ENCODE measurements at places on chromosomes 6 and 20.

GRCh38 chr20:62914970-62915457, 11.3 kb downstream of the DIDO1 start:
- DNase-seq, result no peak

DNA sequence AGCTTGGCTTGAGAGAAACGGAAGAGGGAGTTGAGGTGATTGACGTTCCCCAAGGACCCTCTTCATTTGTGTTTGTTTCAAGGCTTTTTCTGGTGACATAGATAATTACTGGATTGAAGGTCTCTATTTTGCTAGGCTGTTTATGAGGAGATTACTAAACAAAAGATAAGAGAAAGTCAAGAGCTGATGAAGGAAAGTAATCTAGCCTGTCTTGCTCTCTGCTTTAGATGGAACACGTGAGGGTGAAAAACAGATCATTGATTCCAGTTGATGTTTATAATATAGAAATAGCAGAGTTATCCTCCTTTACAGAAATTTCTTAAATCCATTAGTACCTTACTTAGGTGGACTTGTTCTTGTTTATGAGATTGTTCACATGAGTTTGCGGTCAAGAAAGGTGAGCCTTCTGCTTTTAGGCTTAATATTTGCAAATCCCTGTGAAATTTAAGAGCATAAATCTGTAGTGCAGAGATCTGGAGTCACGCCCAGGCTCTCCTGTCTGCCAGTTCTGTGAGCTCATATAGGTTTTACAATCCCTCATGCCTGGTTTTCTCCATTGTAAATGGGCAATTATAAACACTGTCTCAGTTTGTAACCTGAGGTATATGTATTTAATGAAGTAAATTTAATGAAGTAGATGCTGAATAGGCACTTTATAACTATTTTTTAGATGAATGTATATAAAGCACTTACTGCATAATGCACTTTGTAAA, 272.8 kb downstream of the NKAIN2 start:
- no peak for DNase-seq

GRCh38 chr20:61518424-61518951, 266.4 kb downstream of the CDH4 start:
- no peak for DNase-seq

GRCh38 chr6:33787954-33788693, 806 bp downstream of the LEMD2 start:
- peak; percentile 31 for DNase-seq

DNA sequence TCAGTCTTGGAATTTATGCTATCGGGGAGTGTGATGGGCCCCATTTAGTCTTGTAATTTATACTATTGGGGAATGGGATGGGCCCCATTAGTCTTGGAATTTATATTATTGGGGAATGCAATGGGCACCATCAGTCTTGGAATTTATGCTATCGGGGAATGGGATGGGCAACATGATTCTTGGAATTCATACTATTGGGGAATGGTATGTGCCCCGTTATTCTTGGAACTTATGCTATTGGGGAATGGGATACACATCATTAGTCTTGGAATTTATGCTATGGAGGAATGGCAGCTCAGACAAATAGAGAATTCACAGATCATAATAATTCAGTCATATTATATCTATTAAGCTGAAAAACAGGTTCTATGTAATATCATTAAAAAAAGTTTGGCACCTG, 300.3 kb downstream of the SMOC2 start:
- DNase-seq, result no peak

GRCh38 chr6:150353445-150353844, 15.4 kb upstream of the IYD start:
- no peak for DNase-seq

DNA sequence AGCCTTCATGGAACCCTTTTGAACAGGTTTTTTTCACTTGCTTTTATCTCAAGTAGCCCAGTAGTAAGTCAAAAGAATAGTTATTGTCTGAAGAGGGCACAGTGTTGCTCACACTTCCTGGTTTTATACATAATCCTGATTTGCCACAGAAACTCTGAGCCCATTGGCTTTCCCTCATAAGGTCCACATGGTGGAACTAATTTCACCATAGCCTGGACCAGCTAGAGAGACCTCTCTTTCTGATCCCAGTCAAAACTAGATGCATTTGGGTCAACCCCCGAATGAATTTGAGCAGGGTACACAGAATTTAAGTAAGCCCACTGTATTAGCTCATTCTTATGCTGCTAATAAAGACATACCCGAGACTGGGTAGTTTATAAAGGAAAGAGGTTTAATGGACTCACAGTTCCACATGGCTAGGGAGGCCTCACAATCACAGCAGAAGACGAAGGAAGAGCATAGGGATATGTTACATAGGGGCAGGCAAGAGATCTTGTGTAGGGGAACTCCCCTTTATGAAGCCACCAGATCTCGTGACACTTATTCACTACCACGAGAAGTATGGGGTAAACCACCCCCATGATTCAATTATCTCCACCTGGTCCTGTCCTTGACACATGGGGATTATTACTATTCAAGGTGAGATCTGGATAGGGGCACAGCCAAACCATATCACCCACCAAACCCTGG, 6.2 kb downstream of the RWDD2A start:
- DNase-seq, result no peak

DNA sequence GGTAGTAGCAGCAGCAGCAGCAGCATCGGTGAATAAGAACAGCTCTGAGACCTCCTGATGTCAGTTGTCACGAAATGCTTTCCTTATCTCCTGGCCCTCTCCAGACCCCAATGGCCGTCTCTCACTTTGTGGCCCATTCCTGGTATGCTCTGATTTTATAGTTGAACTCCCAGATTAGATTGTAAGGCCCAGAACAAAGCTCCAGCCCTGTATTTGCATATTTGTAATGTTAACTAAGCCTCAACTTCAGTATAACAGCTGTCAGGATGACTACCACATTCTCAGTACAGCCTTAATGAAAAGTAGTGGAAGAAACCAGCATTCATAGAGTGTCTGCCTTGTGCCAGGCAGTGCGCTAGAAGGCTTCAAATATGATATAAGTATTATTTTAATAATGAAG, 180.9 kb downstream of the SASH1 start:
- no peak for DNase-seq

- no peak for DNase-seq
Measured at GRCh38 chr6:397056-397455, 5.5 kb downstream of the IRF4 start.

DNA sequence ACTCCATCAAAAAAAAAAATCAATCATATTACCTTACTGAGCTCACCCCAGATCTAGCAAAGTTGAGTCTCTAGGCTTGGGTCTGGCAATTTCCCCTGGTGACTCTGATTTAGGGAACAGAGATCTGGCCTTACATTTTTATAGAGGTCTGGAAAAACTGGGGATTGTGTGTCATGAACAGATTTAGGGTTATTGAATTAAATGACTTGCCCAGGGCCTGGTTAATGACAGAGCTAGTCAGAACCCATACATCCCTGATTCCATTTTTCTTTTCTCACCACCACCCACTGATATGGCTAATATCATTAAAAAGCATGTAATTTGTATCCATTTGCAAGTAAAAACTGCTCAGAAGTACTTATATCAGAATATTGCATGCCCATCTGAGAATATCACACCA, 163.4 kb upstream of the OGFRL1 start:
- no peak for DNase-seq

DNA sequence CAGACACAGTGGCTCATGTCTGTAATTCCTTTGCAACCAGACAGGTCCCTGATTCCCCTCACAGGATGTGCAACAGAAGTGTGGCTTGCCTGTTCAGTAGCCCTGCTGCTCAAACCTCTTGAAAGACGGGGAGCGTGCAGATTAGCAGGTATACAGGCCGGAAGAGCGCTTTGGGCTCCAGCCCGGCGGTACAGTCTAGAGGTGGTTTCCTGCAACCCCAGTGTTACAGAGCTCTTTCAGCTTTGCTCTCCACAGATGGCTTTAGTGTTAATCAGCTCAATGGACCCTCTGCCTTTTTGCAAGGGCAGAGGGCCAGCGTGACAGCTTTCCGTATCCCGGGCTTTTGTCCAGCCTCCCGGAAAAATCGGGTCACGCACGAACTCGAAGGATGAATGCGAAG, 67.2 kb upstream of the TNFRSF21 start:
- DNase-seq, result no peak

DNA sequence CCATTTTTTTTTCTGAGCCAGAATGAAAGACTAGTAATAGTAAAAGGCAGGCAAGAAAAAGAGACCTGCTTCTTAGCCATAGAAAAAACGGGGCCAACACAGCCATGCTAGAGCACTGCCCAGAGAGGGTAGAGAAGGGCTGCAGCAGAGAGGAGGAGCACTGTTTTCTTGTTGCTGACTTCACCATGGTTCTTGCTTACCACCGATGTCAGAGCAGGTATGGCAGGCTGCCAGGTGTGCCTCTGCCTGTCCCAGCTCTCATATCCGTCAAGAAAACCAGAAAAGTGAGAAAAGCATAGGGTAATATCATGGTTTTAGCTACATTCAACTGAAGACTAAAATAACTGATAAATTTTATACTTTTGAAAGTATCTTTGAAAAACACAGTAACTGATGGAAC, 60.7 kb downstream of the DTNBP1 start:
- no peak for DNase-seq

GRCh38 chr6:108106261-108106660, 31.7 kb upstream of the OSTM1 start:
- DNase-seq, result no peak

GRCh38 chr6:41062056-41062455, 9.1 kb downstream of the APOBEC2 start:
- no peak for DNase-seq

GRCh38 chr6:23307516-23307915, 738.1 kb downstream of the HDGFL1 start:
- no peak for DNase-seq

- DNase-seq, result peak; percentile 73
Measured at GRCh38 chr6:166488076-166488685, 98.3 kb downstream of the RAMACL start.

- DNase-seq, result no peak
Measured at GRCh38 chr6:8157839-8158238, 55.5 kb upstream of the EEF1E1 start.

- DNase-seq, result no peak
Measured at GRCh38 chr20:41178904-41179432, 41.6 kb downstream of the PLCG1 start.

GRCh38 chr20:32979201-32979998, 24.8 kb downstream of the SUN5 start:
- no peak for DNase-seq

- no peak for DNase-seq
Measured at GRCh38 chr6:44009425-44010321, 117.6 kb downstream of the MRPL14 start.

DNA sequence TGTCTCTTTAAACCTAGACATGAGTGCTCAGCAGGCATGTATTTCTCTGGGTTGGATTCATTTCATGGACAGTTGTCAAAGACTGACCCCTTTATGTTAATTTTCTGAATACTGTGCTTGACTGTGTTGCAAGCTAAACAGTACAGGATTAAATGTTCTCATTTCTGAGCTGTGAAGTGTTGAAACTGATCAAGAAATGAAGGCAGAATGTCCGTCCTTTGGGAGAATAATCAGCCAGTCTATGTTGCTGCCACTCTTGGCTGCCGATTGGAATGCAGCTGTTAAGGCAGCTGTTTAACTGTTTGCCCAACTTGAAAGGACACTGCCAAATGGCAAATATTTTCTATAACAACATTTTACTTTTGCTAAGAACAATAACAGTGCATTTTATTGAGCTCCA, 87.3 kb downstream of the CEP57L1 start:
- DNase-seq, result no peak

GRCh38 chr20:8346700-8347270, 214.7 kb downstream of the PLCB1 start:
- no peak for DNase-seq

- DNase-seq, result no peak
Measured at GRCh38 chr6:15592610-15593009, 70.2 kb downstream of the DTNBP1 start.

DNA sequence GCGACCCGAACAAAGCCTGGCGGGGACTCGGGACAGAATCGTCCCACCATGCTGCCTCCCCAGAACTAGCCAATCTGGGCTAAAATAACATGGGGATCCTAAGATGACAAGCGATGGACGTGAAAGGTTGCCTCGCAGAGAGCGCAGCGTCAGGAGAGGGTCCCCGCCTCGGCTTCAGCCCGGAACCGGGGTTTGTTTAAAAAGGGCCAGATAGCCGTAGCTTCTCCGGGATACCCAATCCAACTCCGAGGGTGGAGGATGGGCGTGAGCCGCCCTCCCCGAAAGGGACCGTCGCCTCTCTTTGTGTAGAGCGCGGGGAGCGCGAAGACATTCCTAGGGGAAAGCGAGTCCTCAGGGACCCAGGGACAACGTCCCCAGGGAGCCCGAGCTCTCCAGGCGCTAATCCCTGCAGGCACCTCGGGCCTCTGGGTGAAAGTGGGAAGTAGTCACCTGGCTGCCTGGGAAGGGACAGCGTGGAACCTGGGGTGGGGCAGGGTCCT, 643 bp downstream of the CD24 start:
- DNase-seq, result no peak

GRCh38 chr6:151702851-151703658, 104.4 kb upstream of the ESR1 start:
- DNase-seq, result no peak

DNA sequence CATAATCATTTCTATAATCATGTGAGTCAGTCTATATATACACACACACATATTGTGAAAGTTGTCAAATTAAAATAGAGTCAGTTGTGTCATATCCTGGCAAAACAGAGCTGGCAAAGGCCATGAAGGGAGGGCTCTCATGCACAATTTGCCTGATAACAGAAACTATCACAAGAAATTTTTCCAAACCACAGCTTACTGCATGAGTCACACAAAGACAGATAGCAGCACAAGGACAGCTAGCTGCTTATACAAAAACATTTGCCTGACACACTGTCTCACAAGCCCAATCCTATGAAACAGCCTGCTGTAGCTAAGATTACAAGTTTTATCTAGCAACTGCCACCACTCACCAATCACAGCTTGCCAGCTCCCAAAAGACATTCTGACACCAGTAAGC, 848.5 kb upstream of the MAN1A1 start:
- DNase-seq, result no peak

GRCh38 chr6:41505122-41506049, 40.8 kb upstream of the FOXP4 start:
- no peak for DNase-seq

GRCh38 chr6:168057836-168058235, 21.2 kb downstream of the FRMD1 start:
- DNase-seq, result no peak

GRCh38 chr20:31559704-31560093, 45.4 kb upstream of the ID1 start:
- DNase-seq, result no peak

GRCh38 chr6:51618563-51618962, 468.9 kb downstream of the PKHD1 start:
- no peak for DNase-seq
